Mesendoderm (in vitro differentiated cells): ENCODE measurements at places on chromosomes 5 and 9.

DNA sequence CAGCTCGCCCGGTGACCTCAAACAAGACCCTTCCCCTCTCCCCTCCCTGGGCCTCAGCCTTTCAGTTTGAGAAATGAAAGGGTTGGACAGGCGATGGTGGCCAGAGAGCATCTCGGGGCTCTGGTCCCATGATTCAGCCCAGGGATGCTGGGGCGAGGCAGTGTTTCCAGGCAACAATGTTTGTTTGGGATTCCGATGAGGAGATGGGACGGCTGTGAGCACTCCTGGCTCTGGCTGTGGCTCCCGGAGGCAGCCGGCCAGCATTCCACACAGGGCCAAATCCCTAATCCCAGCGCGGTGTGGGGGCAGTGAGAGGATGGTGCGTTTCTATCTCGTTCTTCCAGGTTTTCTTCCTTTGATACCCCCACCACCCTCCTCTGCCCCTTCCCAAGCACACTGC is 66.0 kb downstream of the HMCN2 start:
- no peaks in the 10 kb centered on the region for H3K4me1 ChIP-seq
- H3K27ac ChIP-seq = no peak overlapping the region
- no peak overlapping the region for H3K4me3 ChIP-seq
- no peaks in the 10 kb centered on the region for H3K27me3 ChIP-seq
- H3K36me3 ChIP-seq = no peaks in the 10 kb centered on the region

GRCh38 chr9:129556491-129557191 is 64.3 kb downstream of the C9orf50 start:
- H3K4me1 ChIP-seq = peaks cover 25% of the 10 kb centered on the region
- DNase-seq = no peak
- no peaks in the 10 kb centered on the region for H3K27me3 ChIP-seq
- peak overlapping the region; percentile 98 for H3K27ac ChIP-seq
- no peak overlapping the region for H3K4me3 ChIP-seq

DNA sequence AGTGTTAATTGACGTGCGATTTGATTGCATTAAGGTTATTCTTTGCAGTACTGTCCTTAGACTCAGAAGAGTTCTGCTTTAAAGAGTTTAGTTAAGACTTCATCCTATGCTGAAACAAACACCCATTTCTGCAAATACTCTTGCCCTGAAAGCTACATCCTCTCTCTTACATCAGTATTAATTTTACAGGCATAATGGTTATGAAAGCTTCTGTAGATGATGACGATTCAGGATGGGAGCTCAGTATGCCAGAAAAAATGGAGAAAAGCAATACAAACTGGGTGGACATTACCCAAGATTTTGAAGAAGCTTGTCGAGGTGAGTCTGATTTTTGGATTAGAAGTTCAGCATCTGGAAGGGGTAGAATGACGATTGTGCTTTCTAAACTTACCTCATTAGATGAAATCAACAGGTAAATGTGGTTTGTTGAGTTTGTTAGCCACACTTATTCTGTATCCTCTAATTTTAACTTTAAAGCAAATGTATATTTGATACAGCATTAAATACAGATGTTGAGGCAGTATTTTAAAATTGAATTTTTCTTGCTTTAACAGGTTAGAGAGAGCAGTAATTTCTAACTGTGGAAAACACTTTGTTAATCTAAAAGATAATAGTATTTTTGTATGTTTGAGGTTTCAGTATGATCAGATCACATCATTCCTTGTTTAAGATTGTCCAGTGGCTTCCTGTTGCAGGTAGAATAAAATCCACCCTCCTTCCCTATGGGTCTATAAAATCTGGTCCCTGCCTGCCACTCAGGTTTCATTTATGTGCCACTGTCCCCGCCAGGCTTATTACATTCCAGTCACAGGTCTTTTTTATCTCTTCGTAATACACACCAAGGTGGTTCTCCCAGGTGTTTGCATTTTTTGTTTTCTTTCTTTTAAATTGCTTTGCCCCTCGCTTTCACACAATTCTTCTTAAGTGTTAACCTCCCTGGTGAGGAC is 1.3 kb downstream of the NAA35 start:
- no peaks in the 10 kb centered on the region for H3K27me3 ChIP-seq
- peak overlapping the region; percentile 90 for H3K4me3 ChIP-seq
- no peak overlapping the region for H3K27ac ChIP-seq
- H3K4me1 ChIP-seq = peaks cover 2% of the 10 kb centered on the region

GRCh38 chr9:14994738-14995137 is 84.5 kb upstream of the FREM1 start:
- no peak overlapping the region for H3K4me3 ChIP-seq
- no peaks in the 10 kb centered on the region for H3K36me3 ChIP-seq
- no peak overlapping the region for H3K27ac ChIP-seq

DNA sequence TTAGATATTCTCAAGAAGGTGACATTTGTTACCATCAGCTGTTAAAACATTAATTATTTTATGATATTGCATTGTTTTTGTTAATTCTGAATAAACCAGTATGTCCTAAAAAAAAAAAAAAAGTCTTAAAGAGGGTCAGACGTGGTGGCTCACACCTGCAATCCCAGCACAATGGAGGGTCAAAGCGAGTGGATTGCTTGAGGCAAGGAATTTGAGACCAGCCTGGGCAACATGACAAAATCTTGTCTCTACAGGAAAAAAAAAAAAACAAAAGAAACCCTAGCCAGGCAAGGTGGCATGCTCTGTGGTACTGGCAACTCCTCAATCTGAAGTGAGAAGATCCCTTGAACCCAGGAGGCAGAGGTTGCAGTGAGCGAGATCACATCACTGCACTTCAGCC is 46.8 kb downstream of the CYLC2 start:
- no peaks in the 10 kb centered on the region for H3K27me3 ChIP-seq
- H3K36me3 ChIP-seq = no peaks in the 10 kb centered on the region
- H3K27ac ChIP-seq = peak overlapping the region; percentile 51

GRCh38 chr5:62937661-62938558 is 359.3 kb downstream of the LRRC70 start:
- peaks cover 8% of the 10 kb centered on the region for H3K4me1 ChIP-seq
- no peak overlapping the region for H3K4me3 ChIP-seq
- peak; percentile 51 for DNase-seq
- H3K36me3 ChIP-seq = no peaks in the 10 kb centered on the region
- H3K27me3 ChIP-seq = no peaks in the 10 kb centered on the region

DNA sequence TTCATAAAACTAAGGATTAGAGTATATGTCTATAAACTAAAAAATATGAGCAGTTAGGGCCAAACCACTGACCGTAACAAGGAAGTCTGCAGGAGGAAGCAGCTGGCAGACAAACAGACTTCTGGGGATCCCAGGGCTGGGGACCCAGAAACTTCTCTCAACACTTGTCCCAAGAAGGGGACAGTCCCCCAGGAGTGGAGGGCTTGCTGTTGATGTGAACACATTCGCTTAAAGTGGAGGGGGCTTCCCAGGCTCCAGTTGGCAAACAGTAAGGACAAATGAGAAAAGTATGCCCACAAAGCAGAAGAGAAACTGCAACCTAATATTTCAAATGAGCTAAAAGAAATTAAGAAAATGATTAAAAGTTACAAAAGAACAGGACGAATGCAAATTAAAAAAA is 83.7 kb downstream of the PDE8B start:
- H3K4me3 ChIP-seq = no peak overlapping the region
- H3K4me1 ChIP-seq = no peaks in the 10 kb centered on the region
- DNase-seq = no peak
- no peaks in the 10 kb centered on the region for H3K27me3 ChIP-seq
- H3K27ac ChIP-seq = no peak overlapping the region

DNA sequence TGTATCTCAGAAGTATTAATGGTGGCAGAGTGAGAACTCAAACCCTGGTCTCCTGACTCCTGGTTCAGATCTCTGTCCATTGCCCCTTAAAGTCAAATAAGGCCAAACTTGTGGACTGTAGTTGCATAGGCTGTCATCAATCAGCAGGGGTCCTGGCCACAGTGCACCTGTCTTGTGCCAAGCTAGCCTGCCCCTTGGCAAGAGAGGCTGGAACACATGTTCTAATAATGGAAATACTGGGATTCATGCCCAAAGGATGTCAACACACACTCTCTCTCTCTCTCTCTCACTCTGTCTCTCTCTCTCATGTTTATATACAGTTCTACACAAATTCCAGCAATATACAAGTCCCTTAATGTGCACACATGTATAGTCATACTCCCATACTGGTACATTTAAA is 44.3 kb downstream of the GLRA1 start:
- H3K4me3 ChIP-seq = no peak overlapping the region
- no peaks in the 10 kb centered on the region for H3K4me1 ChIP-seq
- no peak for DNase-seq
- H3K27ac ChIP-seq = no peak overlapping the region

GRCh38 chr5:141513627-141514329 is 24.9 kb downstream of the PCDHGC5 start:
- no peaks in the 10 kb centered on the region for H3K27me3 ChIP-seq
- peaks cover 9% of the 10 kb centered on the region for H3K4me1 ChIP-seq
- peak overlapping the region; percentile 40 for H3K4me3 ChIP-seq
- peak; percentile 93 for DNase-seq

- peaks cover 6% of the 10 kb centered on the region for H3K4me1 ChIP-seq
- peak overlapping the region; percentile 49 for H3K4me3 ChIP-seq
- no peaks in the 10 kb centered on the region for H3K36me3 ChIP-seq
- no peak for DNase-seq
Observed at GRCh38 chr9:97981846-97982682, 1.1 kb upstream of the ANP32B start.

DNA sequence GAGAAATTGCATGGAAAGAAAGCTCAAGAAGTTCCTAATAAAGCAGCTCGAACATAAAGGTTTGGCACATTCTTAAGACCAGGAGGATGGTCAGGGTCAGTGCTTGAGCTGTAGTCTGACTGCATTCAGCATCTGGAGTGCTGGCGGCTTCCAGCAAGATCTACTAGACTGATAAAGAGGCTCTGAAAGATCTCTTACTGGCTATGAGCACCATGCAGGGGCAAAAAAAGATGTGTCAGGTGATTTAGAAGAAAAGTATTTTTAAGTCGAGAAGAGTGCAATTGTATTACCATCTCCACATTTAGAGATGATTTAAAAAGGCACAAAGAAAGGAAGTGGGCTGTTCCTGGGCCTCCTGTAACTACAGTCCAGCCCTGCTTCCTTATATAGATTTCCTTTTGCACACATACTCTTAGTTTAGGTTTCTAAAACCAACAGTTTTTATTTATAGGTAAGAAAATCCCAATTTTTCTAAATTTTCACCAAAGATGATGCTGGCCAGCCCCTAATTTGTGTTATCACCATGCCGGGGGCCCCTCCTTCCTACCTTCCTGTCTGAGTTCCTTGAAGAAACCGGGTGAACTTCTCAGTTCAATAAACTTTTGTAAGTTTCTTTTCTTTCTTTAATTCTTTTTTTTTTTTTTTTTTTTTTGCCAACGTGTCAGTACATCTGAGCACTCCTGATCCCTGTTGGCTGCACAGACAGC is 65.9 kb upstream of the PLPP1 start:
- no peak overlapping the region for H3K27ac ChIP-seq
- DNase-seq = peak; percentile 53
- H3K4me1 ChIP-seq = peaks cover 3% of the 10 kb centered on the region
- H3K4me3 ChIP-seq = no peak overlapping the region
- no peaks in the 10 kb centered on the region for H3K27me3 ChIP-seq

DNA sequence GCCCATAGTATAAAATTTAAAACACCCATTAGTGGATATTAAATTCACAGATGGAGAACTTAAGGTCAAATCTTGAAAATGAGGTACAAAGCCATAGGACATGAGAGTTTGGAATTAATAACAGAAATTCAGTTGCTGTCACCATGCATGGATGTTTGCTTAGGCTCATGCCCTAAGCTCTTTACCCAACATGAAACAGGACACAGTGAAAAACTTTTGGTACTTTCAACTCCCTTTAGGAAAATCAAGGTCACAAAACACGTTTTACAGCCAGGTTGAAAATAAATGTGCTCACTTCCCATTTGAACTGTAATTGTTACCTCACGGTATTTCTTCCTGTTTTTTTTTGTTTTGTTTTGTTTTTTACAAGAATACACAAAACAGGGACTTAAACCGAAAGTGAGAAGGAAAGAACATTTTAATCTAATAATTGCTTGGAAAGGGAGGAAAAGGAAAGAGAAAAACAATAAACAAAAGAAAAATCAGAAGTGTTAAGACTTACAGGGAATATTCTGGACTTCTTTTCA is 6.1 kb upstream of the TOPORS start:
- H3K4me1 ChIP-seq = no peaks in the 10 kb centered on the region
- H3K27me3 ChIP-seq = no peaks in the 10 kb centered on the region
- no peak overlapping the region for H3K27ac ChIP-seq
- H3K36me3 ChIP-seq = no peaks in the 10 kb centered on the region

- DNase-seq = no peak
- H3K27ac ChIP-seq = no peak overlapping the region
- H3K4me1 ChIP-seq = no peaks in the 10 kb centered on the region
- no peaks in the 10 kb centered on the region for H3K27me3 ChIP-seq
- H3K4me3 ChIP-seq = no peak overlapping the region
Observed at GRCh38 chr5:137758121-137758520, 4.0 kb upstream of the HNRNPA0 start.

DNA sequence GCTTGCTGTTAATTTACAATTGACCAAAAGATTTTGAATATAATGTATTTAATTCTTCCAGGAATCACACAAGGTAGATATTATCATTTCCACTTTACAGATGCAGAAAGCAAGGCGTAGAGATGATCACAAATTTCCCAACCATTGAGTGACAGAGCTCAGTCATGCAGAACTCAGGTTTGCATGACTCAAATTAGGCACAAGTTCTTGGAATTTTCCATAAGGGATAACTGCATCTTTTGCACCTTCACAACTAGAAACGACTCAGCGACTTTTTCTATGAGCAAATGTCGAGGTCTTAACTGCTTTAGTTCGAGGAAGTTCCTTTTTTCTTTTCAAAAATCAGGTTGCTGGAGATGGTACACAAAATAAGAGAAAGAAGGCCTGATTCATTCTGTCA is 265.5 kb upstream of the PAPPA start:
- no peaks in the 10 kb centered on the region for H3K4me1 ChIP-seq
- no peaks in the 10 kb centered on the region for H3K36me3 ChIP-seq
- H3K27me3 ChIP-seq = no peaks in the 10 kb centered on the region
- H3K27ac ChIP-seq = no peak overlapping the region
- no peak overlapping the region for H3K4me3 ChIP-seq

DNA sequence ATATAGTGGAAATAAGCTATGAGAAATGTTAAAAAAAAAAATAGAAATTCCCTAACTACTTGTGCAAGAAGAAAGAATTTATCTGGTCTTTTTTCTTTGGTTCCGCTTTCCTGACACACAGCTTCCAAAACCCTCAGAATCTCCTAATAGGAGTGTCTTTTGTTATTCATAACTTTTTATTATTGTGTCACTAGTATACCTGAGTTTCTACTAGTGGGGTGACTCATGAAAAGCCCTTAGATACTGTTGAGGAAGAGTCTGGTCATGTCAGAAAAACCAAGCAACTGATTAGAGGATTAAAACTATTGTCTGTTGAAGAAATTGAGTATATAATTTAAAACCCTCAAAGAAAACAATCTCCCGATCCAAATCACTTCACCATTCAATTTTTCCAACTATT is 152.8 kb upstream of the IFNE start:
- H3K4me1 ChIP-seq = no peaks in the 10 kb centered on the region
- H3K4me3 ChIP-seq = no peak overlapping the region
- H3K36me3 ChIP-seq = no peaks in the 10 kb centered on the region
- H3K27ac ChIP-seq = no peak overlapping the region
- no peaks in the 10 kb centered on the region for H3K27me3 ChIP-seq
